Stimulated activated CD8-positive, alpha-beta memory T cell treated with anti-CD3 and anti-CD28 coated beads, Interleukin-4, amount 100 ng/mL, for 1 hour (primary cell): ENCODE measurements at places on chromosomes 1 and 21.

DNA sequence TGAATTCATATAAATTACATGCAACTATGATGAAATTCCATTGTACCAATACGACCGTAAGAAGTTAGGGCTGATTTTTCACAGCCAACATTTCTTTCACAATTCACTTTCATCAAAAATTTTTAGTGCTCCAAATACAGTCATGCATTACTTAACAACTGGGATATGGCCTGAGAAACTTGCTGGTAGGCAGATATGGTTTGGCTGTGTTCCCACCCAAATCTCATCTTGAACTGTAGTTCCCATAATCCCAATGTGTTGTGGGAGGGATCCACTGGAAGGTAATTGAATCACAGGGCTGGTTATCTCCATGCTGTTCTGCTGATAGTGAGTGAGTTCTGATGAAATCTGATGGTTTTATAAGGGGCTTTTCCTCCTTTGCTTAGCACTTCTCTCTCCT is 244.4 kb downstream of the AKT3 start:
- no peak for DNase-seq

- DNase-seq = no peak
Observed at GRCh38 chr1:167899253-167899681, 14.7 kb downstream of the ADCY10 start.

DNA sequence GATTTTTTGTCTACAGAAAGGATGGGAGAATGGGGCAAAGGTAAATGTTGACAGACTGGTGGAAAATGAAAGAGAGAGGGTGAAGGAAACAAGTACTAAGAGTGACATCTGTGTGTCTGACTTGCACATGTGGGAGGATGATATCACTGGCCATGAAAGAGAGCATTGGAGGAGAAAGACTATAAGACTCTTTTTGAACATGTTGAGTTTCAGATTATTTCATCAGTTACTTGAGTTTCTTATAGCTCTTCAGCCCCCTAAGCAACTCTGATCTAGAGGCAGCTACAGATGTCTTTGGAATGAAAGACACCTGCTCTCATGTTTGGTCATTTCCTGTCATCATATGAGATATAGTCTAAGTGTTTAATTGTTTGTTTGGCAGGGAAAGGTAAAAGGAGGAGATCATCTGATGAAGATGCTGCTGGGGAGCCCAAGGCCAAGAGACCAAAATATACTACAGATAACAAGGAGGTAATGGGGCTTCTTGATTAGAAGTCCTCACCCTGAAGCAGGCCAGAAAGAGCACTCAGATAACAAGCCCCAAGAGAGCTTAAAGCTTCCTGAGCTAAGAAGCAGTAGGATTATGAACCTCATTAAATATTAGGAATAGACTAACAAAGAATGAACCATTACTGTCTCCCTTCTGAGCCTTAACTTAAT is 4.5 kb downstream of the POLR3C start:
- no peak for DNase-seq

- DNase-seq = no peak
Observed at GRCh38 chr1:200493344-200493743, 83.5 kb upstream of the ZNF281 start.

- DNase-seq = no peak
Observed at GRCh38 chr1:153361480-153362109, 3.9 kb downstream of the S100A9 start.

- DNase-seq = no peak
Observed at GRCh38 chr1:29239142-29239541, 2.8 kb downstream of the PTPRU start.

GRCh38 chr1:203629507-203630082 is 3.0 kb downstream of the ATP2B4 start:
- DNase-seq = no peak

GRCh38 chr1:153619171-153619570 is 3.0 kb upstream of the S100A14 start:
- DNase-seq = no peak

DNA sequence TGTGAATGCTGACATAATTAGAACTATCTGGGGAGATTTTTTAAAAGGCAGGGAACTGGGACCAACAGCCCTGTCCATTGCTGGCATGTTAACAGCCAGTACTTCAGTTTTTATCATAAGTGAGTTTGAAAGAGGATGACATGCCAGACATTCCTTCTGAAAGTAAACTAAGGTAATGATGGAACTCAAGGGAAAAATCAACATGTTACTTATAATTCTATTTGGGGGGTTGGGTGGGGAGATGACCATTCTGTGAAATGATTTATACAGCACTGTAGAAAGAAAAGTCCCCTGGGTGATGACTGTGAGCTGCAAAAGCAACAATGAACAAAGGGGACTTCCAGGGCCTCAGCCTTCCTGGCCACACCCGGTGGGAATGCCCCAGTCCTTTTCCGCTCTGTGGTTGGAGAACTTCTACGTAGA is 5.4 kb upstream of the LAMC2 start:
- DNase-seq = no peak

DNA sequence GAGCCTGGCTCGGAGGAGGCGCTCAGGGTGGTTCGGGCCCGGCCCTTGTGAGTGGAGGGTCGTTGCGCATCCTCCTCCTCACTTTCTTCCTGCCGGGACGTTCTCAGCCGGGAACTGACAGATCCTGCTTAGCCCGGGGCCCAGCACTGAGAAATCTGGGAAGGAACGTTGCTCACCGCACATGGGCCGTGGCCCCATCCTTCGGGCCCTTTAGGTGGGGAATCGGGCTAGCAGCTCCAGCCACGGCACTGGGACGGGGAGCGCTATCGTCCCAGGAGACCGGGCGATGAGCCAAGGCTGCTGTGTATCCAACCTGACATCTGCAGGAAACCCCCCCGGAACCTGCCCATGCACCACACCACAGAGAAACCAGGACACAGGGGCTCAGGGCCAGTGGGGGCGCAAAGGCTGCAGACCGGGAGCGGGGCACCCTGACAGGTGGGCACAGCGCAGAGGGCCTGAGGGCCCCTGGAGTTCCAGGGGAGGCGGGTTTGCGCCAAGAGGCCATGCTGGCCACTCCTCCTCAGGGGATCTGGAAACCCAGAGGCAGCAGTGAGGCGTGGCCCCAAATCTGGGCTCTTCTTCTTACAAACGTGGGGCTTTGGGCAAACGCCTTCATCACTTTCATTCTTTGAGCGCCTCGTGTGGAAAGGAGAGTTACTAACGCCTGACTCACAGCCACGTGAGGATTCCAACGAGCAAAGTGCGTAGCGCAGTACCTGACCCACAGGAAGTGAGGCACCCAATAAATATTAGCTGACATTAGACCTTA is at the start of gene SH2D5:
Gene SH2D5 (minus strand): TSS at position 116 of the 772 bp plus-strand sequence. CDS start 4,659 bp downstream, outside the sequence.
- peak; percentile 42 for DNase-seq

- DNase-seq = no peak
Observed at GRCh38 chr1:53730224-53730865, 8.6 kb downstream of the GLIS1 start.

DNA sequence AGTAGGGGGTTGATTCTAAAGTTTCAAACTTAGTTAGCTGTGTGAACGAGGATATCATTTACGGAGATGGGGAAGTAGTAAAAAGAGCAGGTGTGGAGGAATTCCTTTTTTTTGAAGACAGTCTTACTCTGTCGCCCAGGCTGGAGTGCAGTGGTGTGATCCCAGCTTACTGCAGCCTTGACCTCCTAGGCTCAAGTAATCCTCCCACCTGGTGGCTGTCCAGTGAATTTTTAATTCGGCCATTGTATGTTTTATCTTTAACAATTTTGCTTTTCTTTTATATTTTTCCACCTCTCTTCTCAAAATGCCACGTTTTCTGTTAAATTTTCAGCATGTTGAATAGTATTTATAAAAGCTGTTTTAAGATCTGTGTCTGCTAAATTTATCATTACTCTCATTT is 12.3 kb upstream of the CENPF start:
- no peak for DNase-seq

DNA sequence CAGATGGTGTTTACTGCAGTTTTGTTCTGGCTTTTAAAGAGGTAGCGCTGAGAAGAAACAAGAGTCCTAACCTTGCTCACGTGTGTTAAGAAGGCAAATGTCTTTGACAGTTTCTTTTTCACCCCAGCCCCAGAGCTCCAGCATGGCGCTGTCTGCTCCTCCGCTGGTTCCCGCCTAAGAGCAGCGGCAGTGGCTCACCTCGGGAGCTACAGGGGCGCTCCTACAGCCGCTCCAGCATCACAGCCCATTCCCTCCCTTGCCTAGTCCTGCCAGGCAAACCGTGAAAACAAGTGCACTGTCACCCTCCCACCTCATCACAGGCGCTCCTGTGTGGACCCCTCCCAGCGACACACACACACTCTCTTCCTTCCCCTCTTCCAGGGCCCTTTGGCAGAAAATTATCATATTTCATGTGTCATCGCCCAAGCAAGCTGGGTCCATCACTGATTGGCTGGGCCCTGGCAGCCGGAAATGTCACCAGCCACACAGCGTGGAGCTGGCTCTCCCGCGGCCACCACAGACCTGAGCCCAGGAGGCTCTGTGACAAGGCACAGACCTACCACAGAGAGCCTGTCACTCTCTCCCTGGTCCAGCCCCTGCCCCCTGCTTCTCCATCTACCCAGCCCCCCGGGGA is 1.2 kb upstream of the HIVEP3 start:
- DNase-seq = peak; percentile 46

DNA sequence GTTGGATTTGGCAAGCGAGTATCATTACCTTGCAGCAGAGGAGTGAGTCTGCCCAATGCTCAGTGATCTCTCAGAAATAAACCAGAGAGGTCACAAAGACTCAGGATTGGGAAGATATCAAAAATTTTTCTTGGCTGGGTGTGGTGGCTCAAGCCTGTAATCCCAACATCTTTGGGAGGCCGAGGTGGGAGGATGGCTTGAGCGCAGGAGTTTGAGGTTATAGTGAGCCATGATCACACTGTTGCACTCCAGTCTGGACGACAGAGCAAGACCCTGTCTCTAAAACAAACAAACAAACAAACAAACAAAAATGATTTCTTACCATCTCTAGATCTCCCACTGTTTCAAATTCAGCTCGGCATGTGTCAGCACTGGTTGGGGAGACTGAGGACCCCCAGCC is 13.3 kb upstream of the BECN2 start:
- no peak for DNase-seq

DNA sequence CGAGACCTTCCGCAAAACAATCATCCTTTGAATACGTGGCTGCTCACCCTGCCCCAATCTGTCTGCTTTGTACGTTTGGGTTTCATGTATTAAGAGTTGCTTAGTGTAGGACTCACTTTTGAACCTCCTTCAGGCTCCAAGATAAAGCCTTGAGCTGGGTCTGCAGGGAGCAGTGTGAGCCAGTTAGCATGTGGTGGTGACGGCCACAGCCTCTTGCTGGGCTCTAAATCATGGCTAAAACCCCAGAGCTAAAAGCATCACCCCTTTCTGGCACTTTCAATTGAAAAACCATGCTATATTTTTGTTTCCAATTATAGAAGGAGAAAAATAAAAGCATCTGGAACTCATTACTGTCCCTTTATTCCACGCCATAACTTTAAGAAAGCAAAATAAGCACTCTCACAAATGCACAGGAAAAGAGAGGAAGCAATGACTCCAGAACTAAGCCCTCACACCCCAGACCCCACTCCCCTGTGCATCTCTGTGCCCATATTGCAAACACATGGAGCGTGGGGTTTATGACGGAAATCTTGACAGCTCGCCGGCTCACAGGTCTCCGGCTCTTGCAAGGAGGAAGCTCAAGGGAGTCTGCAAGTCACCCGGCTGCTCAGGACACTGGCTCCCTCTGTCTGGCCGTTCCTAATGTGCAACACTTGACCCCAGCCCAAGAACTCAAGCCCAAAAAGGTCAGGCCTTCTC is 135.5 kb downstream of the MIS18A start:
- no peak for DNase-seq

DNA sequence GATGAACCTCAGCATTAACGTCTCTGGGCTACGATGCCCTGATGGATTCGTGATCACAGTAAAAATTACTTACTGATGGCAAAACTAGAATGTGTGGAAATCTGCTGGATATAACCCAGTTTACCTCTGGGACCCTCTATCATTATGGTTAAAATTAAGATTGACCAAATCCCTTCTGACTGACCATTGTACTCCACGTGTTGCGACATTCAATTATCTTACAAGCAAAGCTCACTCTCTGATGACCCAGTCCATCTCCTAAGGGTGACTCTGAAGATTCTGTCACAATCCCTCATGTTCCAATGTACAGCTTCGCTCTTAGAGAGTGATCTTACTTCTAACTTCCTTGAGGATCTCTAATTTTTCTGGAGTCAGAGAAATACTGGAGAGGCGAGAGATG is 288.5 kb upstream of the RUNX1 start:
- DNase-seq = no peak

GRCh38 chr1:36709869-36710481 is 227.3 kb upstream of the CSF3R start:
- DNase-seq = no peak

DNA sequence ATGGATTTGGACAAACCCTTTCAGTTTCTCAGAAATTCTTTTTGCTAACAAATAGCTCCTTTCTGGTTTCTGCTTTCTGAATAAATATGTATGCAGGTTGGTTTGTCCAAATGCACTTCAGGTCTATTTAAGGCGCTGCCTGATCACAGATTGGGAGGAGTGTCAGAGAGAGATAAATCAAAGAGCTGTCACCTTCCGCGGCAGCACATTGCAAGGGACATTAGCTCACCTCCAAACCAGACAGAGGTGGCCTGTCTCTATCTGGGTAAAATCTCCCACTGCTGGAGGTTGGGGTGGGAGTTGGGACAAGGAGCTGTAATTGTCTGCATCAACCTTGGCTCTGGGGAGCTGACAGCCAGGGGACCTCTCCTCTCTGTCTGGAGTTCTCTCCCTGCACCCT is 25.2 kb downstream of the PRAMEF20 start:
- no peak for DNase-seq

GRCh38 chr1:96782206-96782605 is 60.6 kb downstream of the PTBP2 start:
- no peak for DNase-seq

DNA sequence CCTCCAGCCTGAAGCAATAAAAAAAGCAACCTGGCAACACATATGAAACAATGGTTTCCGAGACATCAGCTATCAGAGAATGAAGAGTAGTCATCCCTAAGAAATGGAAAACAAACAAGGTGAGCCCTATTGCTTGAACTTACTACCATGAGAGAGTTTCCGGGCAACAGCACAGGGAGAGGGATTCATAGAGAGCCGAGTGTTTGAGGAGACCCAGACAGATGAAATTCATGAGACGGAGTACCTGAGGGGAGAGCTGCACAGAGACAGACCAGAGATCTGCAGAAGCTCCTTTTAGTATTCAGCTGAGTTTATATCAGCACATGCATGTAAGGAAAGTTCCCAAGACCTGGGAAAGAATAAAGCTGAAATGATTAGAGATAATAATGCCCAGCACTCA is 19.8 kb downstream of the CRB1 start:
- DNase-seq = no peak

DNA sequence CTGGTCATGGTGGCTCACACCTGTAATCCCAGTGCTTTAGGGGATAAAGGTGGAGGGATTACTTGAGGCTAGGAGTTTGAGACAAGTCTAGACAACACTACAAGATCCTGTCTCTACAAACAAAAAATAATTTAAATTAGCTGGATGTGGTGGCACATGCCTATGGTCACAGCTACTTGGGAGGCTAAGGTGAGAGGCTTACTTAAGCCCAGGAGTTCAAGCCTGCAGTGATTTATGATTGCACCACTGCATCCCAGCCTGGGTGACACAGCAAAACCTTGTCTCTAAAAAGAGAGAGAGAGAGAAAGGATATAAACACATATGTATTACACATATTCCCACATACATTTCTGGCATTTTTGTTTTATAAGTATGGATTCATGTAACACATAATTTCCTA is 325.2 kb downstream of the DUSP10 start:
- DNase-seq = no peak
